T-cell (primary cell): ENCODE measurements at places on chromosomes 5 and 9.

- no peaks in the 10 kb centered on the region for H3K27me3 ChIP-seq
- H3K4me1 ChIP-seq = no peaks in the 10 kb centered on the region
- no peak for DNase-seq
- H3K4me3 ChIP-seq = no peak overlapping the region
- no peak overlapping the region for H3K27ac ChIP-seq
These were observed 21.3 kb downstream of the DTWD2 start for GRCh38 chr5:118967059-118967508.

- H3K36me3 ChIP-seq = no peaks in the 10 kb centered on the region
- no peaks in the 10 kb centered on the region for H3K27me3 ChIP-seq
- no peaks in the 10 kb centered on the region for H3K4me1 ChIP-seq
- no peak overlapping the region for H3K4me3 ChIP-seq
- DNase-seq = no peak
These were observed 14.5 kb upstream of the SPATA31E1 start for GRCh38 chr9:87868175-87868574.

- no peak overlapping the region for H3K4me3 ChIP-seq
- no peak overlapping the region for H3K27ac ChIP-seq
- H3K36me3 ChIP-seq = no peaks in the 10 kb centered on the region
- H3K4me1 ChIP-seq = no peaks in the 10 kb centered on the region
- no peaks in the 10 kb centered on the region for H3K27me3 ChIP-seq
- DNase-seq = no peak
These were observed 37.3 kb upstream of the CDK5RAP2 start for GRCh38 chr9:120616966-120617935.

GRCh38 chr9:97517331-97518089, 16.0 kb downstream of the TMOD1 start:
- no peaks in the 10 kb centered on the region for H3K4me1 ChIP-seq
- H3K27ac ChIP-seq = no peak overlapping the region
- H3K36me3 ChIP-seq = no peaks in the 10 kb centered on the region

DNA sequence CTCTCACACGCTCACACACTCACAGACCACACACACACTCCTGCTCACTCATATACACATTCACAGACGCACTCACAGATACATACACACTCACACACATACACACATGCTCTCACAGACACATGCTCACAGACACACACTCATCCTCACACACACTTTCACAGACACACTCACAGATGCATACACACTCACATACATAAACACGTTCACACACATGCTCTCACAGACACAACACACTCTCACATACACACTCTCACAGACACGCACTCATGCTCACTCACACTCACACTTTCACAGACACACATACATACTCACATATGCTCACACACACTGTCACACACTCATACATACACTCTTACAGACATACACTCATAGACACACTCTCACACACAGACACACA, 82.2 kb downstream of the IRX2 start:
- no peaks in the 10 kb centered on the region for H3K36me3 ChIP-seq
- no peaks in the 10 kb centered on the region for H3K4me1 ChIP-seq
- H3K4me3 ChIP-seq = no peak overlapping the region
